ENCODE measurements at places on chromosomes 13 and 19. TPM values are rescaled to one million over a fixed set of nuclear protein-coding genes. Genes with fewer than 3 reads are reported as not detected.

DNA sequence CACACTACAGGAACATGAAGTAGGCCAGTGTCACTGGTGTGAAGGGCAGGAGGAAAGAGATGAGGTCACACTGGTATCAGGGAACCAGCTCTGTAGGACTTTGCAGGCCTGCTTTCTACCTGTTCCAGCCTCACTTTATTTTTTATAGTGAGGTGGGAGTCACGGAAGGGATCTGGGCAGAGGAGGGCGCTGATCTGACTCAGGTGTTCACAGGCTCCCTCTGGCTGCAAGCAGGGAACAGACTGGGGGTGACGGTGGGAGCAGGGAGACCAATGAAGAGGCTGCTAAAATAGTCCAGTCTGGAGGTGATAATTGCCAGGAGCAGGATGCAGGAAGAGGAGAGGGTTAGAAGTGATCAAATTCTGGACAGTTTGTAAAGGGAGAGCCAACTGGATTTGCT lies 2.8 kb downstream of the THAP8 start:
- no peak for DNase-seq

GRCh38 chr13:31267126-31267784 lies 67.5 kb downstream of the B3GLCT start:
- DNase-seq = no peak

DNA sequence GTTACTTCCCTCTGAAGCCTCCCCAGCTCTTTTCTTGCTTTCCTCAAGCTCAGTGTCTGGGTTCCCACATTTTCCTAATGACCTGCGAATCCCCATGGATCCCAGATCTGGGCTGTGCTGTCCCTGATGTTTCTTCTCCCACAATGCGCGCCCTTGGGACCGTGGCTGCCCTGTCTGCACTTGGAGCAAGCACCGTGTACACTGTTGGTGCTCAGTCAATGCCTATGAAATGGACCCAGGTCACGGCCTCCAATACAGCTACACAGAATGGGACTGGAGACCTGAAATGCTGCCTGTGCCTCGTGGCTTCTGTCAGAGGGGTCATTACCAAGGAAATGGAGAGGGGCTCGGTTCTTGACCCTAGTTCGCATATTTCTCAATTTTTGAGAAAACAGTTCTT lies 160.1 kb upstream of the SOX1 start:
- DNase-seq = peak; percentile 43

DNA sequence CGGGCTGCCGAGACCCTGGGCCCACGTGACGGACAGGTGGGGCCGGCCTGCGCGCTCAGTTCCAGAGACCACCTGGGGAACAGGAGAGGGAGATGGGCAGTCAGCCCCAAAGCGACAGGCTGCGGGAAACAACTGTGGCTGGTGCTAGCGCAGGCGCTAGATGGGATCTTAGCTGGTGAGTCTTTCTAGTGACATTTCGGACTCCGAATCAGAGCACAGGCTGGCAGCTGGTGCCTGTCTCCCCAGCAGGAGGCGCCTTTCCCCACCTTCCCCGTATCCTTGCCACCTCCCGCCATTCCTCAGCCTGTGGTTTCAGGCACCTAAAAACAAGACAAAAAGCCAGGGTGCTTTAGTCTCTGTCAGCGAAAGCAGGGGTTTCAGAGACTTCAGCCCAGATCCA lies 19.4 kb upstream of the RANBP3 start:
- DNase-seq = no peak

DNA sequence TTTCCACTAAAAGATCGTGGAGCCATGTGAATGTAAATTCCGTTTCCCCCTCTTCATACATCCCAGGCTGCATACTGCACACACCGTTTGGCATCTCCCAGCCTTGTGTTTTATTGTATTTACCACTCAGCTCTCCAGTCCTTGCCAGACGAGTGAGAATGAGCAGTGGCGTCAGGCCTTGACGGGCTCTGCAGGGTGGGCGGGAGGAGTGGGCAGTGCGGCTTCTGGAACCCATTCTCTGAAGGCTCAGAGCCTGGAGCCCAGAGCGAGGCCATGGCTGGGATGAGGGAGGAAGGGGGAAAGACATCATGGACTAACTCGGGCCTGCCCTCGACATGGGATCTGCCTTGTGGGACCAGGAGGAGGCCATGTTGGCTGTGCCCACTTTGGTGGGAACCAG lies 25.1 kb downstream of the BICRA start:
- DNase-seq = no peak

DNA sequence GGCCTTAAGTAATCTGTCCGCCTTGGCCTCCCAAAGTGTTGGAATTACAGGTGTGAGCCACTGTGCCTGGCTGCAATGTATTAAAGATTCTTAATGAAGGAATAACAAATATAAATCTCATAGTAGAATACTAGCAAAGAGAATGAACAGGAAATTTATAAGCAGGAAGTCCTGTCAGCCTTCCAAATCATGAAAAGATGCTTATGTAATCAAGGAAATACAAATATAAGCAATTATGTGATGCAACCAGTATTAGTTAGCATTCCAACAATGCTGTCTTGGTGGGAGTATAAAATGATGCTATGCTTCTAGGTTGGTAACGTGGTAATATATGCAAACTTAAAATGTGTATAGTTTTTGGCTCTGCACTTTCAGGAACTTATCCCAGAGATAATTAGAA lies 133.8 kb downstream of the PDS5B start:
- DNase-seq = no peak

DNA sequence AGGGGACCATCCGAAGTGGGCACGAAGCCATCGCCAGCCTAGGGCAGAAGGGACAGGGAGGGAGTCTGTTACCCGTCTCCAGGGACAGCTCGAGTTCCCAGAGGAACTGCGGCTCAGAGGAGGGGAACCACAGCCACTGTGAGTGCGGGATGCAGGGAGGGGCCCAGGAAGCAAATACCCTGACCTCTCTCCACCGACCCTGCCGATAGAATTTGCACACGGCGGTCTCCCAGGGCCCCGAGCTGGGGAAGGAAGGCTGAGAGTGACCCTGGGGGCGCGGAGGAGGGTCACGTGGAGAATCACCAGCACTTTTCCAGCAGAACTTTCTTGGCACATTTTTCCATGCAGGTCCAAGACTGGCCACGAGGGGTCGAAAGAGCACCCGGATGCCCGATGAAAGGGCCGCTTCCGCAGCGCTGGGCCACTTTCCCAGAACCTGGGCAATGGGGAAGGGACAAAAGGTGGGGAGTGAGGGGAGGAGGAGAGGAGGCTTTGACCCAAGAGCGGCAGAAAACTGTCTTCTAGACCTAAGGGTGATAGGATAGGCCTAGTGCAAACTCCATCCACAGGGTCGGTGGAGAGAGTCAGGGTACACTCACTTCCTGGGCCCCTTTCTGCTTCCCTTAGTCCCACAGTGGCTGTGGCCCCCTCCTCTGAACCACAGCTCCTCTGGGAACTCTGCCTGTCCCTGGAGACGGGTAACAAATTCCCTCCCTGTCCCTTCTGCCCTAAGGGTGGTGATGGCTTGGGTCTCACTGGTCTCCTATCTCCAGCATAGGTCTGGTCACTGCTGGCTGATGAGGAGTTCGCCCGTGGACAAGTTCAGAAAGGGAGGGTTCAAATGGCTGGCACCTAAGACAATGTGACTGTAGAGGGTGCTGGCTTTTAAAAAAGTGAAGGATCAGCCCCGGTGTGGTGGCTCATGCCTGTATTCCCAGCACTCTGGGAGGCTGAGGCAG lies 5.3 kb upstream of the GPR4 start:
- DNase-seq = peak; percentile 72

DNA sequence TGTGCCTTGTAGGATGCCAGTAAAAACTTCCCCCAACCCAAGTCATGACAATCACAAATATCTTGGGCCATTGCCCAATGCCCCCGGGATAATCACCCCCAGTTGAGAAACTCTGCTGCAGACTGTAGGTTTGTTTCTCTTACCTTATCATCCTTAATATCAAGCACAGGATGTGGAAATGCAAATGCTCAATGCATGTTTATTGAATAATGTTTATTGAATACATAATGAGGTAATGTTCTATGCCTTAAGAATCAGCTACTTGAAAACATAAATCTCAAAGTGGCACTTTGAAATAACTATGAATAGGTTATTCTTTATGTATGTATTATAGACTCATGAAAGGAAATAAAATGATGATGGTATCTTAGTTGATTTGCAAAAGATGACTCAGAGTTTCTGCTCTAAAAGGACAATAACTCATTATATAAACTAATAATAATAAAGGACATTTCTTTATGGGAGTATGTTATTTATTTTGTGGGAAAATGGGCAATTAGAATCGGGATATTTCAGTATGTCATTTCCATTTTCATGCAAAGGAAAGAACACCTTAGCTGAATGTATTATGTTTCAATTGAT lies 414.2 kb downstream of the EFNB2 start:
- DNase-seq = no peak

GRCh38 chr19:54704928-54705327 lies 19.3 kb upstream of the KIR3DL3 start:
- DNase-seq = no peak

DNA sequence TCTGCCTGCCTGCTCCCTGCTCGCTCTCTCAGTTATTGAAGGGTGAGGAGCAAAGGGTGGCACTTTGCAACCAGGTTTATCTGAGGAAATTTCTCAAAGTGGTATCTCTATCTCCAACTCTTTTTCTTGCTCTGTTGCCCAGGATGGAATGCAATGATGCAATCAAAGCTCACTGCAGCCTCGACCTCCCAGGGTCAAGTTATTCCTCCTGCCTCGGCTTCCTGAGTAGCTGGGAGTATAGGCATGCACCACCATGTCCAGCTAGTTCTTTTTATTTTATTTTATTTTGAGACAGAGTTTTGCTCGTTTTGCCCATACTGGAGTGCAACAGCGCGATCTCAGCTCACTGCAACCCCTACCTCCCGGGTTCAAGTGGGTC lies 4.9 kb downstream of the ACTMAP start:
- DNase-seq = no peak

DNA sequence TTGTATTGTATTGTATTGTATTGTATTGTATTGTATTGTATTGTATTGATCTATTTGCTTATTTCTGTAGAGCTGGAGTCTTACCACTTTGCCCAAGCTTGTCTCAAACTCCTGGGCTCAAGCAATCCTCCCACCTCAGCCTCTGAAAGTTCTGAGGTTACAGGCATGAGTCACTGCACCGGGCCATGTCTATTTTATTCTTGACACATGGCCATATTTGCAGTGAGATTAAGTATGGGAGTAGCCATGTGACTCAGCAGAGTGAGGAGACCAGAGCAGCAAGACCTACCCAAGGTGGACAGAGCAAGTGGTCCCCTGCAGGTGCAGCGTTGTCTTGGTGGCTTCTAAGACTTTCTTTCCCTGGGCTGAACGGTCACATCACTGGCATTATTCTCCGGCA lies 49.1 kb upstream of the UBAC2 start:
- no peak for DNase-seq

GRCh38 chr13:78607409-78608251 lies 4.3 kb upstream of the POU4F1 start:
- no peak for DNase-seq

Gene C19orf33
- 48.6 TPM for total RNA-seq

Gene COX6B2
- total RNA-seq = not detected

Gene CCDC169
- 0.28 TPM for total RNA-seq

Gene SULT2A1
- total RNA-seq = not detected

Gene CYP4F12
- 3.1 TPM for total RNA-seq
